Fibroblast of the aortic adventitia (primary cell): ENCODE measurements at places on chromosomes 2 and 18. TPM values are rescaled to one million over a fixed set of nuclear protein-coding genes. Genes with fewer than 3 reads are reported as not detected.

- peak; percentile 3 for DNase-seq
Observed at GRCh38 chr2:9939587-9940485, 11.7 kb upstream of the GRHL1 start.

GRCh38 chr2:161321944-161322648 is 13.9 kb downstream of the PSMD14 start:
- DNase-seq = peak; percentile 60

- DNase-seq = no peak
Observed at GRCh38 chr18:23877371-23877770, 137.2 kb upstream of the TTC39C start.

DNA sequence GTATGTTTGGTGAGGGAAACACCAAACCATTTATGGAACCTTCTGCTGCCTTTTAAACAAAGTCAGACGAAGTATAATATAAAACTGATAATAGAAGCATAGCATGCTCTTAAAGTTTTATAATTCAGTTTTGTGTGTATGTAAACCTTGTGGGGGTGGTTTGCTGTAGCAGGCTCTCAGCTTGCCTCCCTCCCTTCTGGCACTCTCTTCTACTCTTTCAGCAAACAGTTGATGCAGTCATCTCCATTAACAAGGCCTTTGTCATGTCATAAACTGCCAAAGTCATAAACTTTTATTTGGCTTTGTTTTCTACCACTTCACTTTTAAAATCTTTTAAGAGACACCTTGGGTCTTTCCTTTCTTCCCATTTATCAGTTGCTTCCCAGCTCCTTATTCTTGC is 448.2 kb upstream of the SETBP1 start:
- no peak for DNase-seq

Gene FEV
- not detected in 2 replicates for total RNA-seq

Gene CCDC85A
- total RNA-seq = 0.45 and 1.8 TPM in 2 replicates
